ENCODE measurements at places on chromosomes 6 and 20.
A peak's percentile ranks its signal among the peaks of the same experiment; 100 is the strongest.

GRCh38 chr6:108165714-108166663 is at the start of gene NR2E1:
Gene NR2E1 (plus strand): TSS chr6:108166022. CDS start chr6:108166766, 744 bp downstream.
- no peak for DNase-seq

DNA sequence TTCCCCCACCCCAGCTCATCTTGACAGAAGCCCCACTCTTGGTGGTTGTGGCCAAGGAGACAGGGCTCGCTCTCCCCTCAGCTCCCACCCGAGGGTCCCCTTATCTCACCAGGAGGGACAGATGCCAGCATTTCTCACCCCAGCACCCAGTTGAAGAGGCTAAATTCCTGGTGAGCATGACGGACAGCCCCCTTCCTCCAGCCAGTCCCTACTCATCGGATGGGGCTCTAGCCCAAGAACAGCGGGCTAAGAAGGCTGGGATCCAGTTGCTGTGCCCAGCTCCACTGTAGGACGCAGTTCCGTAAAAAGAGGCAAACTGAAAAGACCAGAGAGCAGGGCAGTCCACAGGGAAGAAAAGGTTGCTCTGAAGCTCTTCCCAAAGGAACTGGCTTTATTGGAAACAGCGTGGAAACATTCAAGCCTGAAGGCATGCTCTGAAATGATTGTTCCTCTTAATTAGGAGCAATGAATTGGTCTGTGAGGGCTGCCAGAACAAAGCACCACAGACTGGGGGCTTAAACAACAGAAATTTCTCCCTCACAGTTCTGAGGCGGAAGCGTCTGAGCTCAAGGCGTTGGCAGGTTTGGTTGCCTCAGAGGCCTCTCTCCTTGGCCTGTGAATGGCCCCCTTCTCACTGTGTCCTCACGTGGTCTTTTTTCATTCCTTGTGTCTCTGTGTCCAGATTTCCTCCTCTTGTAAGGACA is 17.9 kb upstream of the KIF25 start:
- DNase-seq: no peak

GRCh38 chr6:143581835-143582480 is 70.4 kb upstream of the FUCA2 start:
- no peak for DNase-seq

GRCh38 chr6:11328613-11329247 is 96.3 kb upstream of the NEDD9 start:
- no peak for DNase-seq

- peak; percentile 5 for DNase-seq
Measured at GRCh38 chr6:89509777-89510281, 76.9 kb downstream of the ANKRD6 start.

- DNase-seq: no peak
Measured at GRCh38 chr6:6966127-6966526, 141.6 kb upstream of the RREB1 start.

DNA sequence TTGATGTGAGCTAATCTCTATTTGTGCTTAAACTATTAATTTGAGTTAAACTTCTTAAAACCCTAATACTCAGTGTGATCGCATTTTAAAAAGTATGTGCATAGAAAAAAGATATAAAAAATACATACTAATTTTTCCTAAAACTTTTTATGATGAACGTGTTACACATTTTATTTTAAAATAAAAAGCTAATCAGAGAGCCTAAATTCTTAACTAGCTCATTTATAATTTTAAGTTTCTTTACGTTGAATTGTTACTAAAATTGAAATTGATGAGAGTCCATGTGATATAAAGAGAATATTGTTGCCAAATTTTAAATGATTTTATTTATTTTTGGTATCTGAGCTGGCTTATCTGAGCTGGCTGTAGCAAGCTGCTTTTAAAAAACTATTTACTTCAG is 6.6 kb downstream of the MAP3K4 start:
- no peak for DNase-seq

- DNase-seq: no peak
Measured at GRCh38 chr20:51554538-51555165, 12.1 kb upstream of the NFATC2 start.

DNA sequence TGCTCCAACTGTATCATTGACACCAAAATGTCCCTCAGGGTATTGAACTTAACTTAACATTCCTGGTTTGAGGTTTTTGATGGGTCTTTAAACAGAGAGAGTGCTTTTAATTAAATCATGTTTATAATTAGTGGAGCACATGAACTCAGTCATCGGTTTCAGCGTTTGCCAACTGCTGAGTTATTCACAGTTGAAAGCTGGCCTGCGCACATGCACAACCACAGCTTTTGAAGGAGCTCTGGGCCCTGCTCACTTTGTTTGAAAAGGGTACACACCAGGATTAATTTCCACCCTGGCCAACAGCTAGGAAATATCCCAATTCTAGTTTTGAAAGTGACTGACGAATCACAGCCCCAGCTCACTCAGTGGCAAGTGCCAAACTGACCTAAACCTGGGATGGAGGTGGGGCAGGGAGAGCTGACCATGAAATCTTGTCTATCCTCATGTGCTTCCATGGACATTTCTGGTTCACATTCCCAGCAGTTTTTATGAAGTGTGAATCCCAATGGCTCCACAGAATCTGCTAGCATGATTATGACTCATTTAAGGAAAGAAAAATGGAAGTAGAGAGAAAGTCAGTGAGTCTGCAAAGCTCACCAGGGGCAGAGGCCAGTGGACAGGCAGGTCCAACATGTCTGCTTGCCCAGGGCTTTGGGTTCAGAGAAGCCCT is 247.8 kb downstream of the FNDC1 start:
- no peak for DNase-seq

GRCh38 chr6:36826520-36827227 is 12.6 kb downstream of the CPNE5 start:
- DNase-seq: no peak

DNA sequence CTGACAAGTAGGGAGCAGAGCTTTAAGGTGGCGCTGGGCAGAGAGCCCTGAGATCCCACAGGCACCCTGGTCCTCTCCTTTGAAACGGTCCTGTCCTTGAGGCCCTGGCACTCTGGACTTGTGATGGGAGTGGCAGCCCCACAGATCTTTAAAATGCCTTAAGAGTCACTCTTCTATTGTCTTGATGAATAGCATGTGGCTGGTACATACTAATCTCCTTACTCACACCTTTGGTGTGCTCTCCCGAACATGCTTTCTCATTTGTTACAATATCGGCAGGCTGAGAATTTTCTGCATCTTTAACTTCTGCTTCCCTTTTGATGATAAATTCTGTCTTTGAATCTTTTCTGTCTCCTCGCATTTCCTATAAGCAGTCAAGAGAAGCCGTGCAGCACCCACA is 333.8 kb downstream of the TFAP2A start:
- DNase-seq: no peak

DNA sequence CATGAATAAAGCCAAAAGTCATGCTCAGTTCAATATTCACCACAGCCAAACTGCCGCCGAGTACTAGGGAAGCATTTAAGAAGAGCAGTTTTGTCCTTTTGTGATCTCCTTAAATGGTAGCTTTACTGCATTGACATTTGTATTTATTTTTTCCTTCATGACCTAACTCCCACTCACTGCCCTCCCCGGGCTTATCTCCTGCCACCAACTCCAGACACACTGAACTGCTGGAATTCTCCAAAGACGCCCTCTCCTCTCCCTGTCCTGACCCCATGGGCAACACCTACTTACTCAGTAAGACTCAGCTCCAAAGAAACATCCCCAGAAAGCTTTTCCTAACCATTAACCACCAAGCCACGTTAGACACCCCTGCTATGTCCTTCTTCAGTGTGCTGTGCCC is 48.5 kb upstream of the CNKSR3 start:
- DNase-seq: no peak

- no peak for DNase-seq
Measured at GRCh38 chr20:54566031-54566688, 90.8 kb downstream of the DOK5 start.

DNA sequence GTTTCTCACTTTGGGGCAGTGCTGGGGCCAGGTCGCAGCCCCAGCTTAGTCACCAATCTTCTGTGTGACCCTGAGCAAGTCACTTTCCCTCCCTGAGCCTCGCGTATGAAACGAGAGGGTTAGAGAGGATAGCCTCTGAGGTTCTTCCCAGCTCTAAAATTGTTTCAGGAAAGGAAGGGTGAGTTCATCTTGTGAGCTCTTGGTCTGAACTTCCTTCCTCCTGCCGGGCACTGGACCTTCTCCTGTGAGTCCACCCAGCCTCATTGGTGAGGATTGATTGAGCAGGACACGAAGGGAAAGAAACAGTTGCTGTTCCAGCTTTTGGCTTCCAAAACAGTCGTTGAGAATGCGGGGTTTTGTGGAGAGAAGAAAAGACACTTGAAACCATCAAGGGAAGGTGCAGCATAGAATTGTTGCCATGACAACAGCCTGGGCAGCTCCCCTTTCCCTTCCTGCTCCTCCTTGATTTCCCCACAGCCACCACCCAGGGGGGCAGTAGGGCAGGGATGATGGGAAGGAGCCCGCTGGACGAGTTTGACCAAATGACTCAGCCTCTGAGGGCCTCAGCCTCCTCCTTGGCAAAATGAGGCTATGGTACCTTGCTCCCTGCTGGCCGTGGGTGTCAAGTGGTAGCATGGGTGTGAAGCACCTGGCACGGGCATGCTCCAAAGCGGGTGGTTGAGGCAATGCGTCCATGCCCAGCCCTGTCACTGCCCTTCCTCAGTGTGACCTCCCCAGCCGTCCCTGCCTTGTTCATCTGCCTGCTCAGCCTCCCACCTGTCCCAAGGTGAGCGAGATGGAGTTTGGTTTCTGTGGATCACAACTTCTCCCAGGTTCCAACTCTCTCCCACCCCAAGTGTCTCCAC is 107.8 kb downstream of the CDC5L start:
- no peak for DNase-seq

- DNase-seq: no peak
Measured at GRCh38 chr20:64044484-64045247, 4.8 kb downstream of the SOX18 start.

DNA sequence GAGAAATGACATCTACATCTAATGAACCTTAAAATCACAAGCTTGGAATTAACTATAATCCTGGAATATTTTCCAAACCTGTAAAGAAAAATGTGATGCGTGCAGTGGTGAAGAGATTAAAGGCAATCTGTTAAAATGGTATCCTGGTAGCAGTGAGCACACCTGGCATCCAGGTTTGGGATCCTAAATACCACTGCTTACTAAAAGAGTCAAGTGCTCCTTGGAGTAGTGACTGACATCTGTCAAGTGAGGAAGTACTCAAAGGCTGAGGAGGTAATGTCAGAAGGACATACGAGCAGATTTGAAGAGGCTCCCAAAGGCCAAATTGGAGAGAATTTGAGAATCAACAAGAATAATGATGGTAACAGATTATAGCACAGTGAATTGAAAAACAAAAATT is 32.8 kb downstream of the PCMT1 start:
- no peak for DNase-seq

DNA sequence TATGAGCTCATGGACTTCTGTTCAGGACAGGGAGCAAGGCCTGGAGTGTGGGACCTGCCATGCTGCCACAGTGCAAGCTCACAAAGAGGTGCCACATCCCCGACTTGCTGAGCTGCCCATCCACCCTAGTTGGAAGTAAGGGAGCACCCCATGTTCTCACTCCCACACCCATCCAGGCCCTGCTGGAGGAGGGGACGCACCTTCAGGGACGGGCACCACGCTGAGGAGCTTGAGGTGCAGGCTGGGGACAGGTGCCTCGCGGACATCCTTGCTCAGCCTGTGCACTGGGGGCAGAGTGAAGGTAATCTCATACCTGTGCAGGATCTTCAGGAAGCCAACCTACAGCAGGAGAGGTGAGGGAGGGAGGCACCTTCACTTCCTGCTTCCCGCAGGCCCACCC is 12.3 kb downstream of the ADISSP start:
- no peak for DNase-seq

- no peak for DNase-seq
Measured at GRCh38 chr6:144285548-144285797, 338 bp downstream of the UTRN start.

DNA sequence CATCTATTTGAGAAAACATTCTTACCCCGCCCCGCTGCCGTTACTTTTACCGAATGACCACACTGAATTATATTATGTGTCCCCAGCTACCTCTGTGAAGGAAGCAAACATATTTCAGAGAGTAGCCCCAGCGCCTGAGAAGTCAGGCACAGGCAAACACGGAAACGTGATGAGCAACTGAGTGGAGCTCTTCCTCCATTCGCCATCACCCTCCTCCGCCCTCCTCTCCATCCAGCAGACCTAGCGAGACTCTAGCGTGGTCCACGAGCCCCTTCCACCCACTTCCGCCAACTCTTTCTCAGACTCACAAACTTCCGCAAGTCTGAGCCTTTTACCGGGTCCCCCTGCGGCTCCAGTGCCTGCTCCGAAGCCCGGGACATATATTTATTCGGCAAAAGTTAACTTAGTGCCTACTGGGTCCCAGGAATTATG is 582 bp downstream of the SNRPB start:
- peak; percentile 80 for DNase-seq

GRCh38 chr20:2135013-2135412 is 33.4 kb downstream of the STK35 start:
- no peak for DNase-seq

DNA sequence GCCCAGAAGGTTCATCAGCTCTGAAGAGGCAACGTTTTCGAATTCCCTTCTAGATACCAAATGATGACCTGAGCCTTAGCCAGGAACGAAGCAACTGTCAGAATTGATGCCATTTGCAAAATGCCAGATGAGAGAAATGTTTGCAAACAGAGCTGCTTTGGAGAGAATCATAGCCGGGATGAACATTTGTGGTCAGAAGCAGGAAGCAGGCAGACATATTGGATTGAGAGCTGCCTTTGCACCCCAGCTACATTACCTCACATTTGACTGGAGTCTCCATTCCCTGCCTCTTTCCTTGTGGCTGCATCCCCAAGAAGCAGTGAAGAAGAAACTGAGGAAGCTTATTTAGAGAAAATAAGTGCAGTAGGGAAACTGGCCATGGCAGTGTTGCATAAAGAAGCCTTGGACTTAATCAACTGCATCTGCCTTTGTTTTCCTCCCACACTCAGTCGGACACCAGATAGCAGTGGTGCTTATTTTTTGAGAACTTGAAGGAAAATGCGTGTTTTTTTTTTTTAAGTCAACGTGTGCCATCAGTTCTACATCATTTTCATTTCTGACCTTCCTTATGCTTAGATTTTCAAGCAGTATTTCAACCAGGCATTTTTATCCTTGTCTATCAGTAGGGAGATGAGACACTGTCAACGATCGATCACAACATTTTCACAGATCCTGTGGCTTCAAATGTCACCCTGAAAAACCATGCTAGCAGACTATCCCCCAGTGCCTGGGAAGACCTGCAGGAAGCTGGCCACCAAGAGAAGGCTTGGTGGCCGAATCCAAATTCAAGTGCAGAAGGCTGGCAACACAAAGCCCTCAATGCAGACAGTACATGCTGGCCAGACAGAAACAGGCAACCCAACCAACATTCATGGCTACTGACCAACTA is 541.2 kb upstream of the JARID2 start:
- no peak for DNase-seq

DNA sequence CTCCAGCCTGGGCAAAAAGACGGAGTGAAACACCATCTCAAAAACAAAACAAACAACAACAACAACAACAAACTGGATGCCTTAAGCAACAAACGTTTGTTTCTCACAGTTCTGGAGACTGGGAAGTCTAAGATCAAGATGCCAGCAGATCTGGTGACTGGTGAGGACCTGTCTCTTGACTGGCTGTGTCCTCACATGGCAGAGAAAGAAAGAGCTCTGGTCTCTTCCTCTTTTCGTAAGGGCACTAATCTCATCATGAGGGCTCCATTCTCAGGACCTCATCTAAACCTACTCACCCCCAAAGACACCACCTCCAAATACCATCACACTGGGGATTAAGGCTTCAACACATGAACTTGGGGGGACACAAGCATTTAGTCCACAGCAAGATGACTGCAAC is 13.5 kb upstream of the GFOD1 start:
- DNase-seq: no peak
